COR-L47 (cell line): ENCODE measurements at places on chromosomes 13 and 19.

DNA sequence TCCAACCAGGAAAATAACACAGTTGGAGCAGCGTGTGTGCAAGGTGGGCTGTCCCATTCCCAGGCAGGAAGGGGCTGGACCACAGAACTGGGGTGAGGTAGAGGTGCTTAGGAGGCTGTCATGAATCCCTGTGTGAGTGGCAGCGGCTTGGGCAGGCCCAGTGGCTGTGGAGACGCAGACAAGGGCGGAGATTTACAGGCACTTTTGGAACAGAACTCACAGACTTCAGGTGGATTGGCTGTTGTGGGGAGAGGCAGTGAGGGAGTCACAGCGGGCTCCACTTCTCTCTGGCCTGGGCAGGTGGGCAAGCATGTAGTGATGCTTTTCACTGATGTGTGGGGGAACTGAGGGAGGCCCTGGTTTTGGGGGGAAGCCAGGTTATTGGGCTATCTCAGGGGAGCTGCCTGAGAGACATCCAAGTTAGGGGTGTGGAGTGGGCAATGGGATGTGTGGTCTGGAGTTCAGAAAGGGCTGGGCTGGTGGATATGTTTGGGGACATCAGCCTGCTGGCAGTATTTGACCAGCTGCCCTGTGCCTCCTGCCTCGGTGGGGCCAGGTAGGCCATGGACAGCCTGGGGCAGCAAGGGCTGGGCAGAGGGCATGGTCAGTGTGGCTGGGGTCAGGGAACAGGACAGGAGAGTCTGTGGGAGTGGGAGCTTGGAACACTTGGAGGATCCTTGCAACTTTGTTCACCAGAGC is 27.0 kb upstream of the ZNF492 start:
- DNase-seq, result no peak

- DNase-seq, result no peak
Measured at GRCh38 chr13:49455007-49455398, 10.9 kb downstream of the SETDB2 start.

DNA sequence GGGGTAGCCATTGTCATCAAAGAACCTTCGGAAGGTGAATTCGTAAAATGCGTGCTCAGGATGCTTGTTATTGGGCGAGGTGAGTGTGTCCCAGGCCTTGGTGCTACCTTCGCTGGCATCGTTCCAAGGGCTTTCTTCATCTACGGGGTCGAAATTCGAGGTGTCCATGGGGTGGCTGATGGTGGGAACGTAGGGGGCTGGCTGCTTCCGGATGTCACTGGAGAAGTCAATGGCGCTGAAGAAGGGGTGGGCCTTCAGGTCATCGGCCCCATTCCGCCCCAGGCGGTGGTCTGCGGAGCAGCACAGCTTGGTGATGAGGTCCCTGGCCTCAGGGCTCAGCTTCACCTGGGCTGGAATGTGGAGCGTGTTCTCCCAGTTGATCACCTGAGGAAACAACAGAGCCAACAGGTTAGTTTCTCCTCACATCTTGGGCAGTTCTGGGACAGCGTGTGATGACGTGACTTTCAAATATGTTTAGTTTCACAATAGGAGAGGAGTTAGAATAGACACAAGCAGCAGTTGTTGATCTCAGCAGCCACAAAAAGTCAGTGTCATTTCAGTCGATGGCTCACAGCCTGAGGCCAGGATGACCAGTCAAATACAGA is 72.5 kb upstream of the XPO4 start:
- no peak for DNase-seq

- DNase-seq, result no peak
Measured at GRCh38 chr13:74569251-74569650, 435.0 kb upstream of the KLF12 start.

DNA sequence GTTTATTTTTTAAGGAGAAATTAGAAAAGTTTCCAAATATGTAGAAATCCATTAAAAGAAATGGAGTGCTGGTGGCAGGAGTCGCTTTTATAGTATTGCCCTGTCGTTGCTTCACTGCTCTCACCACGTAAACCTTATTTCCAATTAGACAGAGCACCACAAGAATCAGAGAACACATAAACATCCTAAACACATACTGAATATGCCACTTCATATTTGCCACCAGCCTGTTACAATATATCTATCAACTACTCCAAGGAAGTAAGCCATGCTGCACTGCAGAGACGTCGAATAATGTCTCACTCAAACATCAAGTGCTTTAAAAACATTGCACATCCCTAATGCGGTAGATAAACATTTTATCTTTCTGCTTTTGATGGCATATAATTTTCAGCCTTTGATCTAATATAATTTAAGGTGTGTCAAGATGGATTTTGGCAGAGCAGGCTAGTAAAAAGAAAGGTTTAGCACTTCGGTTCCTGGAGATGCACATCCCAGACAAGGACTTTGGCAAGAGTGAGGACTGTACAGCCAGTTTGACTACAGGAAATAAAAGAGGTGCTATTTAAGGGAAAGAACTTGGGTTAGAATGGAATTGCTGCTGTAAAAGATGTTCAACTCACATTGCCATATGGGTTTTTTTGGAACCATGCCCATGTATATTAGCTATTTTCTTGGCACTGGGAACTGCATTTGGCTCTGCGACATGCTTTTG is 932.3 kb downstream of the EFNB2 start:
- peak; percentile 82 for DNase-seq

DNA sequence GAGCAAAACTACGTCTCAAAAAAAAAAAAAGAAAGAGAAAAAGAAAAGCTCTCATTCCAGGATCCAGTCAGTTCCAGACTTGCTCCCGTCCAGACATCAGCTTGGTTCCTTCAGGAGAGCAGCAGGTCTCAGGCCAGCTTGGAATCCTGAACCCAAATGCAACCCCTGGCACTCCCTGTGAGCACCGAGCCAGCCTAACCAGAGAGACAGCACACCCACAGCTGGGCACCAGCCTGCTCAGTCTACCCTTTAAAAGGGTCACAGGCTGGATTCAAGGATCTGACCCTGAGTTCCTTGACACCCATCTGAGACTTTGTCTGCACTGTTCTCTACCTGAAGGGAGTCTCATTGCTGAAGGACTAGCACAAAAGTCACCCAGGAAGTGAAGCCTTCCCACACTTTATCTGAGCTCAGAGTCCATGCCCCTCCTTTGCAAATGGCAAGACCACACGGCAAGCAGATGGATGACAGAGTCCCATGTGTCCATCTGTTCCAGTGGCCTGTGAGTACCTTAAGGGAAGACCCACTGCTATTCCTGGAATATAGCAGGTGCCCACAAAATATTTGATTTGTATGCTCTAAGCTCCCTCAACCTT is 1.4 kb downstream of the PEPD start:
- DNase-seq, result no peak

DNA sequence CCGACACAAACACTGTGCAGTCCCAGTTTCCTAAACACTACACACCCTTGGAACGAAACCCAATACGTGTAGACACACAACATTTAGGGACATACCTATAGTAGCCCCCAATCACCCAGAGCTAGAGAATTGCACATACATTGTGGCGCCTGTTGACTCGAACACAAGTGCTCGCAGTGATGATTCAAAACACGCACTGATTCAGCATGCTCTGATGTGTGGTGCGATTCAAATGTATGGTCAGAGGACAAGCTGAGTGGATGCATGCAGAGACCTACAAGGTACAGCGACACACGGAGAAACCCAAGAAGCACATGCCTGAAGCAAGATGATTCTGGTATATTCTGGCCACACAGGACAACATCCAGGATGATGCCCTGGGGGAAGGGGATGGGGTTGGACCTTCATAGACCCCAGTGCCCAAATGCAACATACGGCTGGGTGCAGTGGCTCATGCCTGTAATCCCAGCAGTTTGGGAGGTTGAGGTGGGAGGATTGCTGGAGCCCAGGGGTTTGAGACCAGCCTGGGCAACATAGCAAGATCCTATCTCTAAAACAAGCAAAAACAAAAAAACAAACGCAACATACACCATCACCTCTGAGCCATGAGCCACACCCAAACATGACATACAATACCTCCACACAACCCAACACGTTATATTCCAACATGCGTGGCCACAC is 997 bp upstream of the KCNN4 start:
- no peak for DNase-seq

DNA sequence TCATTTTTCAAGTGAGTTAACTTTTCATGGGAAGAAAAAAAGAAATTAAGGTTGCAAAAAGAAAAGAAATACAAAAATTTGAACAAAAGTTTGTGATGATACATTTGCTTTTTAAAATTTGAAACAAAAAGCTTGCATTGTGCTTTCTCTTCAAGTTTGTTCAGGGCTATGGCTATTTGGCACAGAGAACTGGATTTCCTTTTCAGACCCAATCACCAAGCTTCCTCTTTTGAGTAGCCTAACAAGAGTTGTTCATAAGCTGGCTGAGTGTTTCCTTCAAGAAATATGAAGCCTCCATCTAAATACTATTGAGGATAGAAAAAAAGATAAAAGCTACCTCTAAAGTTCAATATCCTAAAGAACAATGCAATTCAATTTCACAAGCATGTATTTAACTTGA is 787.8 kb downstream of the LIG4 start:
- no peak for DNase-seq

DNA sequence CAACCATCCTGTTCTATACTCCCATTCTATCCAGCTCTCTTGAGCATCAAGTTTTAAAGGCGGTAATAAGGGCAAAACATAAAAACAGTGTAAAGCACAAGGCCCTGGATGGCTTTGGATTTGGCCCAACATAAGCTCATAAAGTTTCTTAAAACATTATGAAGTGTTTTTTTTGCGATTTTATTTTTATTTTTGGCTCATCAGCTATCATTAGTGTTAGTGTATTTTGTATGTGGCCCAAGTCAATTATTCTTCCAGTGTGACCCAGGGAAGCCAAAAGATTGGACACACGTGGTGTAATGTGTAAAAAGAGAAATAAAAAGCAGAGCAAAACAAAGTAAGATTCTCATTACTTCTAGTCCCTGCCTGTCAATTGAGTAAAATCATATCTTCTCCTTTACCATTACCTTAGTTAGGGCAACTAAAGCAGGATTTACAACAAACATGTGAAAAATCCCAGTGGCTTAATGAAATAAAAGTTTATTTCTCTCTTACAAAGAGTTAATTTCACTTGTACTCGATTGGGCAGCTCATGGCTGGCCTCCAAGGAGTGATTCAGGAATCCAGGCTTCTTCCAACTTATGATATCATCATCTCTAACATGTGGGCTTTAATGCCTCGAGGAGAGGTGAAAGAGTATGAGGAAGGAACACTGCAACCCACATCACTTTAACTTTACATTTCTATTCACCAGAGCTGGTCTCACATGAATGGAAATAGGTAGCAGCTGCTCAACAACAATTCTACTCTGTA is 725.2 kb upstream of the SLITRK1 start:
- DNase-seq, result no peak

GRCh38 chr19:23792784-23793183 is 34.1 kb upstream of the ZNF681 start:
- DNase-seq, result no peak
